ENCODE measurements at places on chromosomes 4 and X. TPM values are rescaled to one million over a fixed set of nuclear protein-coding genes. Genes with fewer than 3 reads are reported as not detected.

GRCh38 chr4:41709844-41710481, 38.6 kb downstream of the PHOX2B start:
- DNase-seq: no peak

GRCh38 chr4:25870081-25870480, 7.3 kb upstream of the SEL1L3 start:
- DNase-seq: no peak

DNA sequence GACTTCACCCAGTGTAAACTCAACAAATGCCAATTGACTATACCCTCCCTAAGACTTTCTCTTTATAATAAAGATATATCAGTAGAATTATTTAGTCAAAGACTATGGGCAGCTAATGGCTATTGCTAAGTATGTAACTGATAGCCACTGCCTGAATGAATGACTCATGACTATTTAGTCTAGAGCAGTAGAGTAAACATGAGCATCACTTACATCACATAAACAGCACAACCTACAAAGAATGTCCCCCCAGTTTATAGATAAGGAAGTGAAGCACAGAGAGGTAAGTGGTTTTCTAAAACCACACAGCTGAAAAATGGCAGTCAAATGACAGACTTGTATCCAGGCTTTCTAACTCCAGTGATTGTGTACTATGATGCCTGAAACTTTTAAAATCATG, 507.0 kb downstream of the PPARGC1A start:
- no peak for DNase-seq

DNA sequence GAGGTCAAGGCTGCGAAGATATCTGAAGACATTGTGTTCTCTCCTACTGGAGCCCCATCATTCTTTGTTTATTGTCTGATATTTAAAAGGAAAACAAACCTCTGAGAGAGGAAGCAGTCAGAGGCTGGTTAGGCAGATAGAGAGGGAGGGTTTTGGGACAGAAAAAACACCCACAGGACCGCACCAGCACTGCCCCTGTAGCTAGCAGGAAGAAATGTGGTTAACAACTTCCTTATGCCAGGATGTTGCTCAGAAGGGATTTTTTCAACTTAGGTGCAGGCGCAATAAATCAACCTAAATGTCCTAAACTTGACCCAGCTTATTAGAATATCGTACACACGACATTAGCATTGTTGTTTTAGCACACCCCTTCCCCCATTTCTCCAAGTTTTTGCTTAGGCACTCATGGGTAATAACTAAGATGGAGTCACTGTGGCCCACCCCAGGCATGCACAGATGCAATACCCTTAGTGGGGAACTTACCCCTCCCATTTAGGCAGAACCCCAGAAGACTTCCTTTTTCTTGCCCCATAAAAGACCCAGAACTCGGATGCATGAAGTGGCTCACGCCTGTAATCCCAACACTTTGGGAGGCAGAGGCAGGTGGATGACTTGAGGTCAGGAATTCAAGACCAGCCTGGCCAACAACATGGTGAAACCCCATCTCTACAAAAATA, 2.8 kb upstream of the ZNF718 start:
- DNase-seq: no peak

DNA sequence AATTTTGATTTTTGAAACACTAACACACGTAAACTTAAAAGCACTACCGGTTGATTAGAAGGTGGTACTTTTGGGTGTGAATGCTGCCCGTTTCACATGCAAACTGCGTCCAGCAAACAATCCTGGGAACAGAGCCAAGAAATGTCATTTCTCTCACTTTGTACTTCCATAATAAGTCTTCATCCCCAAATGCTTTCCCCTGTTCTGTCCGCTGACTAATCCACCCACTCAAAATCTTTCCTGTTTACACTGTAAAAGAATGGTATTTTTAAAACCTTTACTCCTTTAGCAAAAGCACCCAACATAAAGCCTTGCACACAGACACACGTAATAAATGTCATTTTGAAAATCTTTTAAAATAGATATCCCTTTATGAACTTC, 39.1 kb upstream of the PDLIM5 start:
- DNase-seq: no peak

DNA sequence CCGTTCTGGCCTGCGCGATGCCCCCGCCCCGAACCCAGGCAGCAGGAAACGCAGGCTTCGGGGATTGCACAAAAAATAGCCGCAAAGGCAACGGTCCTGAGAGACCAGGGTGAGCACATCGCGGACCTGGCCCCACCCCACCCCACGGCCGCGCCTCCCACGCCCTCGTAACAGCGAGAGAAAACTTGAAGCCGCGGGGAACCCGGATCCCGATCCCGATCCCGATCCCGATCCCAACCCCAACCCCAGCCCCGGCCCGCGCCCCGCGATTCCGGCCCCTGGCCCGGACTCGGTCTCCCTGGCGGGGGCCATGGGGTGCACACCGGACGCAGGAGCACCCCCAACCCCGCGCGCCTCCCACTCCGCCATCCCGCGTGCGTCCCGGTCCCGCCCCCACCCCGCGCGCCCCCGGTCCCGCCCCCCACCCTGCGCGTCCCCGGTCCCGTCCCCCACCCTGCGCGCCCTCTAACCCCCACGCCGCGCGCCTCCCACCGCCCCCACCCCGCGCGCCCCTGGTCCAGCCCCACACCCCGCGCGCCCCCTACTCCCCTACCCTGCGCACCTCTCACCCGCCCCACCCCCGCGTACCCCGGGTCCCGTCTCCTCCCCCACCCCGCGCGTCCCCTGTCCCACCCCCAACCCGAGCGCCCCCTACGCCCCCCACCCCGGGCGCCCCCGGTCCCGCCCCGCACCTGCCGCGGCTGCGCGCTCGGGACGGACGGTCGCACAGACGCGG, 29.0 kb downstream of the NOP14 start:
- DNase-seq: peak; percentile 87

DNA sequence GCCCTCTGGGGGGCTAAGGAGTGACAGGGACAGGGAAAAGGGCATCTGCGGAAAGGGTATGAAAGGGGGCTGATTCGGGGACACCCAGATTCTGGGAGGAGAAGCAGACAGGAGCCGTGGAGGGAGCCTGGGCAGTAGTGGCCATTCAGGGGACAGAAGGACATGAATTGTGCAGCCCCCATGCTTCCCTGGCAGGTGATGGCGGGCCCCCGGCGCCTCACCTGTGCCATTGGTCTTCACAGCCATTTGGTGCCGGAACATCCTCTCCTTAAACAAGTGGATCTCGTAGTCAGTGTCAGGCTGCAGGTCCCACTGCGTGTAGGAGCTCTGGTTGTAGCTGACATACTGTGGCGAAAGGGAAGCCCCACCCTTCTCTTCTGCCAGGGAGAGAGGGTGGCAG, 21.9 kb downstream of the L1CAM start:
- DNase-seq: no peak

PPEF2 gene
- not detected for total RNA-seq

GRCh38 chr4:52728691-52729240, 22.5 kb downstream of the ERVMER34-1 start:
- no peak for DNase-seq

DNA sequence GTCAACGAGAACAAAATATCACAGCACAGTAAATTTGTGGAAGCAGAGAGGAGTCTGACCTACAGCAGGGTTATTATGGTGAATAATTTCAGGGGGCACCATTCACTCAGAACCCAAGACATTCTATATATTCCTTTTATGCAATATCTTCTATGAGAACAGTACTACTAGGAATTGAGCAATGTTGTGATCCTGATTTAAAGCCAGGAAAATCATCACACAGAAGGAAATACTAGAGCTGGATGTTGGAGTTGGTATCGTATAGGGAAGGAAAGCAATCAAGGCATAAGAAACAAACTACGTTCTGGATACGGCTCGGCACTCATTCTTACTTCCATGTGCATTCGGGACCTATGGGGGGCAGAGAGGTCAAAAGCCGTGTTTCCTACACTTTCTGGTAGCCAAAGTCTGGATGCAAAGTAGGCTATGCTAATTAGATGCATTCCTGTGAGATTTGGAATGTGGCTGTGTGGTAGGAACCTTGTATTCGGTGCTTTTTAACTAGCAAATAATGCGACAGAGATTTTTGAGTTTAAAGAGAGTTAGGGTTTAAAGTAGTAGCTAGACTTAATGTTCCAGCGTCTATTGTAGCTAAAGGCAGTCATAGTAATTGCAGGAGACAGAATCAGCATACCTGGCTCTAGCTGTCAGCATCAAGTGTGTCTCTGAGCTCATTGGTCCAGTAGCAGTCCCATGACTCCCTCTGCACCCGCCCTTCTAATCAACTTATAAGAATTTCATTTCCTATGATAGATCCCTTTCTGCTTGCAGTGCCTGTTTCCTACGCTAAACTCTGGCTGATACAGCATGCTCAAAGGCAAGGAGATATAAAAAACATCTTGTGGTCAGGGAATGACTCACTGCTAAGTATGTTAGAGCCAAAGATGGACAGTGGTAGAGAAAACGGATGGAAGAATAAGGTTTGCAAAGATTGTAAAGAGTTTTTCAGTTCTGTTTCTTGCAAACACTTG, 43.3 kb upstream of the PDGFC start:
- no peak for DNase-seq

DNA sequence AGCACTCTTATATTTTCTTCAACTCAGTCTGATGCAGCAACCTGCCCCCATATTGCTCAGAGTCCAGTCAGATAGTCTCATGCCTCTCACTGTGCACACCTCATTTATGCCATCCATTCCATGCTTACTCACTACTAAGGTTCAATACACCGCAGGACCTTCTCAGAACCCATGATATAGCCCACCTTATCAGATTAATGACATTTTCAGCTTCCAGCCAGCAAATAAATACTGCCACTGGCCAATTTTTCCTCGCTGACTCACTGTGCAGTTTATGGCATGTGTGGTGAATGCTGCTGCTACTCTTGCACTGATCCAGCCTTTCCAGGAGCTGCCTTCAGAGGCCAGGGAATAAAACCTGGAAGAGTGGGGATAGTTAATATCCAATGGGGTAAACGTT, 380.6 kb upstream of the SPOCK3 start:
- no peak for DNase-seq

CENPE gene
- total RNA-seq: 0.51 TPM

TMEM150C gene
- total RNA-seq: 19.6 TPM

GRCh38 chrX:97401586-97402136, 518.0 kb downstream of the RPA4 start:
- DNase-seq: no peak

MAML3 gene
- 2.3 TPM for total RNA-seq

KLHL5 gene
- 15.4 TPM for total RNA-seq

DNA sequence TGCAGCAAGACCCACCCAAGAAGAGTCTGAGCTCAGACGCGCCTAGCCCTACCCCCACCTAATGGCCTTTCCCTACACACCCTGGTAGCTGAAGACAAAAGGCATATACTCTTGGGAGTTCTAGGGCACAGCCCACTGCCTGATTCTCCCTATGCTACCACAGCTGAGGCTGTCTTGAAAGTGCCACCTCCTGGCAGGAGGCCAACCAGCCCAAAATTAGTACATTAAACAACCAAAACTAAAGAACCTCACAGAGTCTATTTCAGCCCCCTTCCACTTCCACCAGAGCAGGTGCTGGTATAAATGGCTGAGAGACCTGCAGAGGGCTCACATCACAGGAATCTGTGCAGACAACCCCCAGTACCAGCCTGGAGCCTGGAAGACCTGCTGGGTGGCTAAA, 119.1 kb downstream of the HMGN5 start:
- DNase-seq: no peak

RAB40AL gene
- total RNA-seq: not detected

DNA sequence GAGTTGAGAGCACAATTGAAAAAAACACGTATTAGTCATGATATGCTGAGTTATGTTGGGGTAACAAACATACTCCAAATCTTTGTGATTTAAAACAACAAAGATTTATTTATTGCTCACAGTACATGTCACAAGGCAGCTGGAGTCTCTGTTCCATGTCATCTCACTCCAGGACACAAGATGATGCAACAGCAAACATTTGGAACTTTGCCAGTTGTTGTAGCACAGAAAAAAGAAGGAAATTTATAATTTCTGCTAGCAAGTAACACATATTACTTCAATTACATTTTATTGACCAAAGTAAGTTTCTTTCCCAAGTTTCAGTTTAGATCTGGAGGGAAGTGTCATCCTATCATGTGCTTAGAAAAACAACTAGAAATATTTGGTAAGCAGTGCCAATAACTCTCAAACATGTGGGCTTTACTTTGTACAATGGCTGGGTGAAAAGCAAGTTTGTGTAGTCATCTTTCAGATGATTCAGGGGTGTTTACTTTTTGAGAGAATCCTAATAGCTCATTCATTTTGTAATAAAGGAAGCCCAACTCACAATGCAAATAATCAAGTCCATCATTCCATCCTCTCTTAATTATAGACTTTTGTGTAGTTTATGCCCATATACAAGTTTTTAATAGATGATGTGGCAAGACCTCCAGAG, 452.3 kb downstream of the ZIC3 start:
- DNase-seq: no peak

GABRG1 gene
- total RNA-seq: not detected

DGAT2L6 gene
- not detected for total RNA-seq

- no peak for DNase-seq
Observed at GRCh38 chrX:119028733-119029330, 44.0 kb upstream of the CT47C1 start.

DNA sequence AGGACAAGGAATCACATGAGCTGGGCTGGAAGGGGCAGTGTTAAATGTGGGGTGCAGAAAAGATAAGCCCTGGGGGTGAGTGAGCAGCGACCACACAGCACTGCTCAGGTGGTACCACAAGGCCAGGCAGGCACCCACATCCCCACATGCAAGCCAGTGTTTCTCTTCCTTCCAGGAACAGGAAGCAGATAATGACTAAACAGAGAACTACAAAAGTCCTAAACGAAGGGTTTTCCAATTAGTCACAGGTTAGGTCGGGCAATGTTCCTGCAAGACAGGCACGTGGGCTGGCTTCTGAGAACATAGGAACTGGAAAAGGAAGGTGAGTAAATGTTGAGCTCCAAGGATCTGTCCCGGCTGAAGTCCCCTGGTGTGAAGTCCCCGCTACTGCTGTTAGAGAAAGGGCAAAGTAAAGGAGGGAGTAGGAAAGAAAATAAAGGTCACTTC, 19.5 kb downstream of the RELL1 start:
- DNase-seq: no peak

- peak; percentile 26 for DNase-seq
Observed at GRCh38 chrX:116009861-116010710, 160.5 kb upstream of the AGTR2 start.

- no peak for DNase-seq
Observed at GRCh38 chrX:46376246-46376885, 168.9 kb downstream of the ZNF674 start.

TMEM156 gene
- total RNA-seq: not detected

SH3RF1 gene
- total RNA-seq: 8.8 TPM

USP17L25 gene
- not detected for total RNA-seq

- DNase-seq: no peak
Observed at GRCh38 chrX:127207326-127207725, 387.8 kb downstream of the PRR32 start.

AKAP17A gene
- total RNA-seq: 13.8 TPM

- peak; percentile 83 for DNase-seq
Observed at GRCh38 chrX:68732906-68733493, 85.5 kb downstream of the STARD8 start.

PLK4 gene
- total RNA-seq: 1.1 TPM

- DNase-seq: no peak
Observed at GRCh38 chr4:55973650-55974049, 24.9 kb downstream of the CEP135 start.

RRH gene
- not detected for total RNA-seq

GRCh38 chr4:34939073-34939472, 1305.2 kb downstream of the ARAP2 start:
- peak; percentile 67 for DNase-seq
